NCI-H2081 treated with DMSO at 0.1 percent for 48 hours (cell line): ENCODE measurements at places on chromosomes 2 and 18.
A peak's percentile ranks its signal among the peaks of the same experiment; 100 is the strongest.

DNA sequence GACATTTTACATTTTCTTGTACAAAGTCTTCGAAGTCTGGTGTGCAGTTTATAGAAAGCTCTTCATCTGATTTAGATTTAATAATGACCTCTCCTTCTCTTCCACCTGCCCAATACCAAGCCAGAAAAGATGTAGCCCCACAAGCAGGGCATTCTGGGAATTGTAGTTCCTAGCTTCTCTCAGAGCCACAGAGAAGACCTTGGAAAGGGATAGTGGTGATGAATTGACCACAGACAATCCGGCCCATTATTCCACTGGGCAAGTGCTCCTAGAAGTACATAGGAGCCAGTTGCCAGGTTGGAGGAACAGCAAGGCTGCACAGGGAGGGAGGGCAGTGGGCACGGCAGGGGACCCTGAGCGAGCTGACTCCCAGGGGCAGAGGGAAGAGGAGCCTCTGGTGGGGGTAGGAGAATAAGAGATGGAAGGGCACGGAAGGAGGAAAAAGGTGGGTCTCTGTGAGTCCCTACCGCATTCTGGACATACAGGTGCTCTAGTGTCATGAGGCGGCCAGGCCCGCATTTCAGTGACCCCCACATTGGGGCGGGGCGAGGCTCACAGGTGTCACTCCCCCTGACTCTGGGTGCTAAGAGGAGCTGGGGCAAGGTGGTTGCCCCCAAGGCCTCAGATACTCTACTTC, 152.5 kb upstream of the HAAO start:
- no peak for DNase-seq

- DNase-seq, result no peak
Measured at GRCh38 chr2:173415431-173416381, 61.0 kb downstream of the CDCA7 start.

- no peak for DNase-seq
Measured at GRCh38 chr2:226873826-226874225, 38.0 kb downstream of the RHBDD1 start.

DNA sequence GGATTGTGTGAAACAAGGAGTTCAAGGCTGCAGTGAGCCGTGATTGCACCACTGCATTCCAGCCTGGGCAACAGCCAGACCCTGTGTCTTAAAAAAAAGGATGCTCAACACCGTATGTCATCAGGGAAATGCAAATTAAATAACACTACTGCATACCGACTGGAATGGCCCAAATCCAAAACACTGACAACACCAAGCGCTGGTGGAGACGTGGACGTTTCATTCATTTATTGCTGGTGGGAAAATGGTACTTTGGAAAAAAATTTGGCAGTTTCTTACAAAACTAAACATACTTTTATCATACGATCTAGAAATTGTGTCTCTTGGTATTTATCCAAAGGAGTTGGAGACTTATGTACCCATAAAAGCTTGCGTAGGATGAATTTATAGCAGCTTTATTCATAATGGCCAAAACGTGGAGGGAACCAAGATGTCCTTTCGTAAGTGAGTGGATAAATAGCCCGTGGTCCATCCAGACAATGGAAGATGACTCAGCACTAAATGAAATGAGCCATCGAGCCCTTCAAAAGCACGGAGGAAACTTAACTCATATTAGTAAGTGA, 24.2 kb downstream of the NEU4 start:
- no peak for DNase-seq

DNA sequence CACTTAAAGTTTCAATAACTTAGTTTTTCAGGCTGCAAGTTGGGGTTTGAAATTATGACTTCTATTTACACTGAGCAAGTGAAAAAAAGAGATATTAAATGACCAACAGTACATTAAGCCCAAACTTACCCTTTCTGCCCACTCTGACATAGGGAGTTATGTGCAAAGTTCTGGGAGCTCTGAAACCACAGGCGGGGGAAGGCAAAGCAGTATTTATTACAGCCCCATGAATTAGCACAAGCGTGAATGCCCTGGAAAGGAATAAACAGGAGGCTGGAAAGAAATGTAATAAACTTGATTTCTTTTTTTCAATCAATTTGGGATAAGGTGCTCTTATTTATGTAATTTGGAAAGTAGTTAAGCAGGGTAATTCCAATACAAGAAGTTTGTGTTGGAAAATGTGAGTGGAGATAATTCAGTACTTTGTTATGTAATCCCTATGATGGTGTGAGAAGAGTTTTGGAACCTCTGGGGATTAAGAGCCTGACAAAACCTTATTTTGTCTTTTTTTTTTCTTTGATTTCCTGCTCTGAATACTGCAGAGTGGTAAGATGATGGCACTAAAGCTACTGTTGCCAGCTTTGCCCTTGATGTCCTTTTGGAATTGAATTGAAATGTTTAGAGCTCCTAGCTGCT, 351.5 kb downstream of the ARHGAP15 start:
- no peak for DNase-seq

- no peak for DNase-seq
Measured at GRCh38 chr2:84849271-84849952, 31.5 kb downstream of the TRABD2A start.

DNA sequence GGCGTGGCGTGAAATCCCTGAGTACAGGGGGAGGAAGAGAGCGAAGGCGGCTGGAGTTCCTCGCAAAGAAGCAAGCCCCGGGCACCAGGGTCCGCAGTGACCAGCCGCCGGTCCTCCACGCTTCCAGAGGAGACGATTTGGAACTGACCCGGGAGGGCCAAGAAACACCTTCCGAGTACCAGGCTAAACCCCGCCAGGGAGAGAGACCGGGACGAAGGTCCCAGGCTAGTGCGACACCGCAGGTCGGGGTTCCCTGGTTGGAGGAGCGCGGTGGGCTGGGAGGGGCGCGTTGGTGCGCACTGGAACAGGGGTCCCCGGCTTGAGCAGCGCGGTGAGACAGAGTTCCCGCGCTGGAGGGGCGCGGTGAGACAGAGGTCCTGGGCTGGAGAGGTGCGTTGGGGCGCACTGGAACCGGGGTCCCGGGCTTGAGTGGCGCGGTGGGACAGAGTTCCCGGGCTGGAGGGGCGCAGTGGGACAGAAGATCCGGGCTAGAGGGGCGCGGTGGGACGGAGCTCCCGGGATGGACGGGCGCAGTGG, 901 bp downstream of the WDFY1 start:
- no peak for DNase-seq

- no peak for DNase-seq
Measured at GRCh38 chr2:121659933-121660332, 10.7 kb upstream of the CLASP1 start.

DNA sequence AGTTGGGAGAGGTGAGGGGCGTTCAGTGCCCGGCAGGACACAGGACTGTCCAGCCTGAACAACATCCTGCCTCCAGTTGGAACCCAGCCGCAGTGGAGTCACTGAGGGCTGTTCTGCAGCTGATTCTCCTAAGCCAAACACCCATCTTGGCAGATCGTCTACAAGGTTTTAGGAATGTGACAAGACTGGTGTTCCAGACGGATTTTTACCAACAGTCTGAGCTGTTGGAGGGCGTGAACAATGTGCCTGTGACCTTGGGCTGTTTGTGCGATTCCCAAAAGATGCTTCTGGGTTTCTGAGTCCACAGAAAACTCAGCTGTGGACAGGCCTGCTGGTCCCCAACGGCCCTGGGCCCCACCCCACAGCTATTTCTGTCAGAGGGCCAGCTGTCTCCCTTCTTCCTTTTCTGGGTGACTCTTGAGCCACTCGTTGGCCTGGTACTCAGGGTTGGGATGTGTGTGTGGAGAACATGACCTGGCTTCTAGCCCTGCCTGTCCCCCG, 5.7 kb downstream of the LRRFIP1 start:
- DNase-seq, result no peak

DNA sequence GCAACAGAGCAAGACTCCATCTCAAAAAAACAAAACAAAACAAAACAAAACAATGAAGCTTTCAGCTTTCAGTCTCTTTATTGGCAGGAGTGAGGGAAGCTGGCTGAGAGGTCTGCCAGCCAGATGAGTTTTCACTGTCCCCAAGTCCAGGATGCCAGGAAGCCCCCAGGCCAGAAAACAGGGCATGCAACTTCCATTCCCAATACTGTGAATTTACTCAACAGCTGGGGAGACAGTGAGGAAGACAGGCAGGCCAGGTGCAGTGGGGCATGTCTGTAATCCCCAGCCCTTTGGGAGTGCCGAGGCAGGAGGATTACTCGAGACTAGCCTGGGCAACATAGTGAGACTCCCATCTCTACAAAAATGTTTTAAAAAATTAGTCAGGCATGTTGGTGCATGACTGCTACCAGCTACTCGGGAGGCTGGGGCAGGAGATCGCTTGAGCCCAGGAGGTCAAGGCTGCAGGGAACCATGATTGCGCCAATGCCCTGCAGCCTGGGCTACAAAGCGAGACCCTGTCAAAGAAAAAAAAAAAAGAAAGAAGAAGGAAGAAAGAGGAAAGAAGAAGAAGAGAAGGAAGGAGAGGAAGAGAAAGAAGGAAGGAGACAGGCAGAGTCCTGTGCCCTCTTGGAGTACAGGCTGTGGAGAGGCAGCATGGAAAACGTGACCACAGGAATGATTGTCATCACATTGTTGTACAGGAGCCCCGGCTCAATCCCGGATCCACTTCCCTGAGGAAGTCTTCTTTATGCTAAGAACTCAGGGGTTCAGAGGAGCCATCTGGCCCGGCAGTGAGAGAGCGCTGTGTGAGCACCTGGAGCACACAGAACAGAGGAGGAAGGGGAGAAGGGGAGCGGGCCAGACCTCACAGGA, 29.2 kb upstream of the POMC start:
- no peak for DNase-seq

DNA sequence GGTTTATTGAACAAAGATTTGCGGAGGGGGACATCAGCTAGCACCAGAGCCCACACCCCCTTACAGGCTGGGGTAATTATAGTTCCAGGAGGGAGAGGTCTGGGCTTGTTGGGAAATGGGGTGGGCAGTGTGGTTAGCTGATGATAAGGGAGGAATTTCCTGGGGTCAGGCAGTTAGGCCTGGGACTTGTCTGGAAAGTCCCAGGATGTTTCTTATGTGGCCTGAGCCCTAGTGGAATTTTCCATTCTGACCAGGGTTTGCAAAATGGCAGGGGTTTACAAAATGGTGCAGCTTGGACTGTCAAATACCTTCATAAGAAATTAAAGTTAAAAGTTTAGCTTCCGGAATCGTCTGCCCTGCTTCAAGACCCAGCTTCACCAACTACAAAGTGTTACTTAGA, 199.1 kb downstream of the FBXO15 start:
- no peak for DNase-seq

GRCh38 chr2:240933048-240933965, 27.2 kb downstream of the CROCC2 start:
- DNase-seq, result no peak

DNA sequence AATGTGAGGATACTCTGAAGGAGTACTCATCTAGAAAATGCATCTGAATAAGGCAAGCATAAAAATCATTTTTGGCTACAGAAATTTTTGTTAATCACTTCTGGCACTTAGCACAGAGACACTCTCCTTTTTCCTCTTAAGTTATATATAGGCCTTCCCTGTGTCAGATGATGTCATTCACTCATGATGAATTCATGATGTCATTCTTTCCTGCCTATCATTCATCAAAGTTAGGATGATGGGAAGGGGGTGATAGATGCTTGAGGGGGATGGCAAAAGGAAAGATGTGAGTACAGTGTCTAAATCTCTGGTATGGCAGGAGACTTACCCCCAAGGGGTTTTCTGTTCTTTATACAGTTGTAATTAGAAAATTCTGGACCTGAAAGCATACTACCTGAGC, 42.0 kb downstream of the MAP3K20 start:
- no peak for DNase-seq

- DNase-seq, result no peak
Measured at GRCh38 chr2:42029639-42030199, 18.1 kb upstream of the PKDCC start.

DNA sequence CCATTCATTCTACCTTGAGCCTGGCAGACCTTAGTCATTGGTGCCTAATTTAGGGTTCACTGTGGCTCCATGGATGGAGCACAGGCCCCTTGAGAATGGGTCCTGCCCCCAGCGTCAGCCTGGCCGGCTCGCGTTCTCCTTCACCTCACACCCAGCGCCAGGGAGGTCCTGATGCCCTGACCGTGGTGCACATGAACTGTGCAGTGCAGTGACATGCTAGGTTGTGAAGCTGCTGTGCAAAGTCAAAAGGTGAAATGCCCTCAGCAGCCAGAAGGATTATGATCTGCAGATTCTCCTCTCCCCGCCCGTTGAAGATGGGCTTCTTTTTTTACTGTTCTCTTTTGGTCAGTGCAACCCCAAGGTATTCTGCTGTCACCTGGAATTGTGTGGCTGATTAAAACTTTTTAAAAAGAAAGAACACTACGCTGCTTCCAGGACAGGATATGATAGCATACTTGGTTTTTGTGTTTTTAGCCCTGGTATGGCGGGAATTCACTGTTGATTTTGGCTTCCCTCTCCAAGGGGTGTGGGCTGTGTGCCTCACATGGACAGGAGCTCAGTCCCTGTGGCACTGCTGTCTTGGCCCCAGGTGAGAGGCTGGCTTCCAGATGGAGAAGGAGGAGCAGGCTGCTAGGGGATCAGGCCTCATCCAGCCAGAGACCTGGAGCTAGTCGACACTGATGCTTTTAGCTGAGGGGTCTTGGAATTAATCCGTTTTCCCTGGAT, 49.4 kb upstream of the MCFD2 start:
- no peak for DNase-seq

GRCh38 chr2:232815569-232815968, 39.2 kb upstream of the KCNJ13 start:
- DNase-seq, result no peak

GRCh38 chr18:59563176-59563785, 133.9 kb downstream of the CCBE1 start:
- DNase-seq, result no peak

- no peak for DNase-seq
Measured at GRCh38 chr18:56009411-56009810, 421.4 kb upstream of the TCF4 start.

- no peak for DNase-seq
Measured at GRCh38 chr2:164000176-164000575, 264.4 kb upstream of the FIGN start.

- no peak for DNase-seq
Measured at GRCh38 chr2:235270291-235270690, 223.6 kb upstream of the AGAP1 start.

DNA sequence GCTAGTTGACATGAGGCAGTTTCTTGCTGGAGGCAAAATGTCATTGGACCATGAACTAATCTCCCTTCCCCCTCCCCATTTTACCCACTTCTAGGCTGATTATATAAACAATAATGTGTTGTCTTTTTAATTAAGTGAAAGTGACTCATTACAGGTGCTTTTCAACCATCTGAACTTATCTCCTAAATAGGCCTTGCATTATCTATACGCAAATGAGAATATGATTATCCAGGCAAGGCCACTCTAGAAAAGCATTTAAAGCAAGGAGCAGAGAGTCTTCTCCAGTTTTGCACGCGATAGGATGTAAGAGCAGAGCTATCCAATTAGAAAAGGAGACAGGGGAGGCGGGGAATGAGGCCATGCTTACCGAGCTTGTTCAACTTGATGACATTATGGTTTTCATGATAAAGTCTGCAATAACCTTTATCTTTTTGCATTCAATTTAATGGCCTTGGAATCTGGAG, 286.1 kb upstream of the SIX3 start:
- DNase-seq, result peak; percentile 86
